ENCODE measurements at places on chromosomes 4 and X.

GRCh38 chr4:120858776-120859175 is 63.8 kb downstream of the PRDM5 start:
- no peak for DNase-seq

GRCh38 chr4:15077969-15078368 is 75.7 kb downstream of the CPEB2 start:
- DNase-seq = no peak

- DNase-seq = no peak
Measured at GRCh38 chrX:54044877-54045338, 635 bp upstream of the PHF8 start.

DNA sequence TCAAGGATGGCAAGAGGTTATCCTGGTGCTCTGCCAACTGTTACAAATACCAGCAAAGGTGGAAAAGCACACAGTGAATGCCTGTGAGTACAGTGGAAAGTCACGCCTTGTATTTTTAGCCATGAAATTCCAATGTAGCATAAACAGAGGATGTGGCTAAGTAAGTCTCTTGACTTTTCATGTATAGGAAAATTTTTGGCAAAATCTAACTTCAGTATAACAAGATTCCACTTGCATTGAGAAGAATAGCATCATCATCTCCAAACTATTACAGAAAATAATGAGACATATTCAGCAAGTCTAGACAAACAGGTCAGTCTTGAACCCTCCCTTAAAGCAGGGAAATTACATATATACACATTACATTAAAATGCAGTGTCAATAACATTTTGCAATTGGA is 7.9 kb downstream of the SLC10A6 start:
- DNase-seq = no peak

DNA sequence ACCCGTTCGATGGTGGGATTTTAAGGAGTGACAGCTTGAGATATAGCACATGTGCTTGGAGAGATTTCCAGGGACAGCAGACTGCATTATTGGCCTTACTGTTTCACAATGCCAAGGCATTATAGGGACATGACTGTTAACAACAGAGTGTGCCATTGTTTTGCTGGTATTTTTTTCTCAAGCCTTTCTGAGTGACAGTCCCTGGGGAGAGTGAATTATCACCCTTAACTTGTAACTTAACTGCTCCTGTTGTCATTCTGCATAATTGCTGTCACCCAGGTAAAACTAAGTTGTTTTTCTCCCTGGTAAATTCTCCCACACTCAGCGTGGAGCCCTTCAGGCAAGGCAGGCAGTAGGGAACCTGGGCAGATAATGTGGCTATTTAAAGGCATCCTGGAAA is 989.2 kb upstream of the LCORL start:
- no peak for DNase-seq

- no peak for DNase-seq
Measured at GRCh38 chr4:25051534-25051933, 20.8 kb upstream of the LGI2 start.

GRCh38 chrX:23656684-23657083 is 10.6 kb upstream of the PRDX4 start:
- no peak for DNase-seq

GRCh38 chrX:71565474-71566041 is 12.7 kb upstream of the GCNA start:
- DNase-seq = no peak

GRCh38 chr4:145420595-145421214 is 60.9 kb upstream of the SMAD1 start:
- no peak for DNase-seq

DNA sequence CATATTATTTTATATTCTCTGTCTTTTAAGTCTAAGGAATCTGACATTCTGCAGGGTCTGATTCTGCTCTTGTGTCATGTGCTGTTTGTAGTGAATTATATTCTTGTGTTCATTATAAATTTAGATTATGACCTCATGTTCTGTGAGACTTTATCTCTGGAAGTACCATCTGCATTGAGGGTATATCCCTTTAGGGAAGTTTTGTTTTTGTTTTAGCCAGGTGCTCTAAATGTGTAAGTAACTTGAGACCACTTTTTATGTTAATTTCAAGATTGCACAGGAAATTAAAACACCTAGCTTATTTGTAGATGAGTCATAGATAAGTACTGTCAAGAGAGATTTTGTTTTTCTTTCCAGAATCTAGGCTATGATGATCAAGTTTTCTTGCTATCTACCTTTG is 35.0 kb upstream of the DKK2 start:
- DNase-seq = no peak

- no peak for DNase-seq
Measured at GRCh38 chr4:37648084-37648817, 37.9 kb downstream of the RELL1 start.

DNA sequence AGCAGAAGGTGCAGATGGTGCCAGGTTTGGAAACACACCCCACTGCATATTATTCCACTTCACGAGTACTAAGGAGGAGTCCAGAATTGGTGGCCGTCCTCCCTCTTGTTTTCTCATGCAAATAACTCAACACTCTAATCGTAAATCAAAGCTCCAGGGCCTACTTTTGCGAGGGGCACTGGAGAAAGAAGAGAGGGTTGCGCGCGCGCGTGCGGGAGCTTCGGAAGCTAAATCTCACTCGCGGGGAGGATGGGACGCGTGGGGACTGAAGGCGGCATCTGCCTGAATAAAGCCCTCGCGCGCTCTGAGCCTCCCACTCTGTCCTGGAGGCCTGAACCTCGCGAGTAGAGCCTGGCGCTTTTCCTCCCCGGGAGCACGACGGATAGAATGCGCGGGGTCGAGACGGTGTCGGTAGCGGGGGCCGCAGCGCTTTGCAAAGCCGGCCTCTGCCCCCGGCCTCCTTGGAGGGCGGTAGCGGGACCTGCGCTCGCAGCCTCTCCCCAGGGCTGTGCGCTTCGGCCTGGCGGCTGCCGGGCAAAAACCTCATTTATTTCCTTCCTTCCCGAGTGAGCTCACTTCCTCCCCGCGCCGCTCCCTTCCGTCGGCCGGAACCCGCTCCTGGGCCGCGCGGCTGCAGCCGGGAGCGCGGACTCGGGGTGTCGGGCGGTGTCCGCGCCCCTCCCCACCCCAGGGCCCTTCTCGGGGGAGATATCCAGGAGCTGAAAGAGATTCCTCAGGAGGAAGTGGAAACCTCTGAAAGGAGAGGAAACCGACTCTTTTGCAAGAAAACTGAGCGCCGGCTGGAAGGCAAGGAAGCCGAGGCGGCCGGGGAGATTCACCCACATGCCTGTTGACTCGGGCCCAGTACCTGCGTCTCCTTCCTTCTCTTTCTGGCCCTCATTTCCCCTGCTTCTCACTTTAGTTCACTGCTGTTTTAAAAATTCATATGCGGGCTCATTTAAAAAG is 20.7 kb downstream of the HAND2 start:
- no peak for DNase-seq

GRCh38 chr4:3231471-3231870 is 17.5 kb upstream of the MSANTD1 start:
- DNase-seq = no peak

DNA sequence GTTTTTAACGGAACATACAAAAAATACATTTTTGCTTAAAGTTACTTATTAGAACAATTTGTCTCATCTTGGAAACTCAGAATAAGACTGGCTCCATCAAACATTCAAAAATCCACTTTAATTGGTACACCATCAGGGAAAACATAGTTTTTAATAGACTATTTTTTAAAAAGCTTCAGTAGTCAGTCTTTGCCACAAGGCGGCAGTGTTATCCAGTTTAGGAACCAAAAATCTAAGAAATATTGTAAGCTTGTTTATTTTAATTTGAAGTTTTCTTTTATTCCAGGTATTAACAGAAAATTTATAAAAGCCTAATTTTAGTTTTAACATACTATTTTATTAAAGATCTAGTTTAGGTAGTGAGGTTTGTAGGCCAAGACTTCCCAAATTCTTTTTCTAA is 107.7 kb downstream of the APOOL start:
- no peak for DNase-seq

DNA sequence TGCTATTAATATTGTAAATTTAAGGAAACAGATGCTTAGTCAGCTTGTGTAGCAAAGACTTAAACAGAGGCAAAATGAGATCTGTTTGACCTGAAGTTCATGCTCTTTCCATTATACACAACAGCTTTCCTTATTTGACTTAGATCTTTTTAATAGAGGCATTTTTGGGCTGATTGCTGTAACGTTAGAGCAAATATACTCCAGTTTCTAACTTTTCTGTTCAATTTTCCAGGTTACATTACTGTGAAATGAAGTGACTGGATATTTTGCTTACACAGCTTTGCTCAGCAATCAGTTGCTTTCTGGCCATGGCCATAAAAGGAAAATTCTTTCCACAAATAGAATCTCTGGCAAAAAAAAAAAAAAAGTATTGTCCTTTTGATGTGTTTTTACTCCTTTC is 146.2 kb downstream of the PCDH7 start:
- DNase-seq = no peak

GRCh38 chr4:150224896-150225591 is 146.8 kb downstream of the DCLK2 start:
- DNase-seq = no peak

GRCh38 chrX:69143530-69143929 is 21.7 kb downstream of the PJA1 start:
- no peak for DNase-seq

GRCh38 chr4:7427361-7427760 is 7.4 kb downstream of the PSAPL1 start:
- DNase-seq = no peak

DNA sequence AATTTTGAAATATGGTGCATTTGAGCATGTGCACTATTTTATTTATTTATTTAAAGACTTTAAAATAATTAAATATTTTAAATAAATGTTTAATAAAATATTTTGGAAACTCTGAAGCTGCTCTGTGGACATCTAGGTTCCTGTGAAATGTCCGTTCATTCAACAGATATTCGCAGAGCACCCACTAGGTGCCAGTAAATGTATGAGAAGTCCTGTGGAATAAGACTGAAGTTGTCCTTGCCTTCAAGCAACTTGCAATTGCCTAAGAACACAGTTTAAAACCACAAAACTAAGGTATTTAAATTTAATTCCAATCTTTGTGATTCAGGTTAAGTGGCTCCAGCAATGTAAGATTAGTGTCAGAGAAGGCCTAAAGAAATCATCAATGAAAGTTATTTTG is 306.7 kb downstream of the GBA3 start:
- DNase-seq = no peak

- DNase-seq = no peak
Measured at GRCh38 chr4:11313157-11313943, 115.3 kb downstream of the HS3ST1 start.

DNA sequence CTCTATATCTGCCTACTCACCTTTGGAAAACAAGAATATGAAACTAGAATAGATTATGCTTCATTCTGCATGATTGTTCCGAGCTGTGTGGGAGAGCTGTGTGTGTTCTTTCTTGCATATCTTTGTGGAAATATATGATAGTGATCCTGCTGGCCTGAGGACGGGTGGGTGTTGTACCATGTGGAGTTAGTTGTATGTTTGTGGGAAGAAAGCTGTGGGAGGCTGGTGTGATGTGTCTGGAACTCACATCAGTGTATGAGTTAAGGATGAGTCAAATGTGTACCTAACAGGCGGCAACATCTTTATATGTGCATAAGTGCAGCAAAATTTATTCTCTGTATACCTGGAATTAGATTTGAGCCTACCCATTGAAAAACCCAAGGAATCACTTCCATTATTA is 208.1 kb upstream of the ADGRL3 start:
- DNase-seq = no peak

GRCh38 chrX:19046343-19047215 is 62.7 kb upstream of the PHKA2 start:
- DNase-seq = no peak

- no peak for DNase-seq
Measured at GRCh38 chrX:20383477-20383876, 116.8 kb upstream of the RPS6KA3 start.

DNA sequence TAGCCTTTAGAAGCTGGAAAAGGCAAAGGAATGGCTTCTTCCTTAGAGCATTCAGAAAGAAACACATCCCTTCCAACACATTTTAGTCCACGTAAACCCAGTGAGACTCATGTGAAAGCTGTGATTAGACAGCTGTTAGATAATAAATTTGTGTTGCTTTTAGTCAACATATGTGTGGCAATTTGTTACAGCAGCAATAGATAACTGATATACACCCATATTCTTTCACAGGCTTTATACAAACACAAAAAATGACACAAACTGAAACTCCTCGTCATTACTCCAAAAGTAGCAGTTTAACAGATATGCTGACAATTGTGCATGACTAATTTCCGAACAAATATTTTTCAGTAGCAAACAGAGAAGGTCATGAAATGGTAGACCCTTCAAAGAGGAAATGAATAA is 65.3 kb downstream of the ANTXR2 start:
- DNase-seq = no peak

DNA sequence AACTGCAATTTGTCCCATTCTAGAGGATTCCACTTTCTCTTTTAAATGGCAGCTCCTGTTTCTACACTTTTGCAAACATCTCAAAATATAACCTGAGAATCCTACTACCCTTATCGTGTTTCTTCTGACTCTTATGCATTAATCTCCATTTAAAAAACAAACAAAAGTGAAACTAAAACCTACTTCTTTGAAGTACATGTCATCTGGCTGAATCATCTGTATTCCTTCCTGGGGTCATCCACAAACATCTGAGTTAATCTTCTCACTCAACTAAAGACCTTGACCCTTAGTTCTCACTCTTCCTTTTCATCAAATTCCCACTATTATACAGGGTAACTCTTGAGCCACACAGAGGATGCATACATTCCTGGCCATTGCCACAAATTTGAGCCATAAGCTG is 584.8 kb downstream of the PPARGC1A start:
- no peak for DNase-seq

DNA sequence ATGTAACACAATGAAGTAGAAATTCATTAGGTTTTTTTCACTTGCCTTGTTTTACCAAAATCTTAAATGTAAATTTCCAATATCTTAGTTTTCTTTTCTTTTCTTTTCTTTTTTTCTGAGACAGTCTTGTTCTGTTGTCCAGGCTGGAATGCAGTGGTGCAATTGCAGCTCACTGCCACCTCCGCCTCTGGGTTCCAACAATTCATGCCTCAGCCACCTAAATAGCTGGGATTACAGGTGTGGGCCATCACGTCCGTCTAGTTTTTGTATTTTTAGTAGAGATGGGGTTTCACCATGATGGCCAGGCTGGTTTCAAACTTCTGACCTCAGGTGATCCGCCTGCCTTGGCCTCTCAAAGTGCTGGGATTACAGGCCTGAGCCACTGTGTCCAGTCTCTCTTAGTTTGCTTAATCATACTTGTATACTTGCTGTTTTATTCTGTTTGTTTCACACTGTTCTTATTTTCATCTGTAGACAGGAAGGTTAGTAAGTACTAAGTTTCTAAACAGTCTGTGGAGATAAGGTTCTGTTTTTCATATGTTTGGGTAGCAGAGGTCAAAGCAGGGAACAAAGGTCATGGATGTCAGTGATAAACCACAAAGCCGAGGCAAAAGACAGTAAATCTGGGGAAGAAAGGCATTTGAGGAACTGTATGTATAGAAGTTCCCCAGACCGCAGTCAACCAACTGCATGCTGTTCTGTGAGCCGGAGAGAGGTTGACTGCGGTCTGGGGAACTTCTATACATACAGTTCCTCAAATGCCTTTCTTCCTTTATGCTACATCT is 129.1 kb downstream of the CBR4 start:
- DNase-seq = no peak

DNA sequence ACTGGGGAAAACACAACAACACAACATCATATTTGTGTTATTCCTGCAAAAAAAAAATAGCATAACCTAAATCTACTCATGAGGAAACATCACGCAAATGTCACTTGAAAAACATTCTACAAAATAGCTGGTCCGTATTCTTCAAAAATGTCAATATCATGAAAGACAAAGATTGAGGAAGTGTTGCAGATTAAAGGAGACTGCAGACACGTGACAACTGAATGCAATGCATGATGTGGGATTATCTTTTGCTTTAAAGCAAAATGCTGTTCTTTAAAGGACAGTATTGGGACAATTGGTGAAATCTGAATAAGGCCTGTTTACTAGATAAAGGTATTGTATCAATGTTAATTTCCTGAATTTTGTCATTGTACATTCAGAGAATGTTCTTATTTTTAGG is 157.7 kb downstream of the SMIM20 start:
- DNase-seq = no peak
